ENCODE measurements at places on chromosomes 11 and 22.

GRCh38 chr11:26946257-26946716, 47.6 kb upstream of the FIBIN start:
- DNase-seq, result no peak

- no peak for DNase-seq
These were observed 303.0 kb upstream of the PITPNB start for GRCh38 chr22:28222052-28222451.

- no peak for DNase-seq
These were observed 22.9 kb downstream of the TUB start for GRCh38 chr11:8103909-8104308.

DNA sequence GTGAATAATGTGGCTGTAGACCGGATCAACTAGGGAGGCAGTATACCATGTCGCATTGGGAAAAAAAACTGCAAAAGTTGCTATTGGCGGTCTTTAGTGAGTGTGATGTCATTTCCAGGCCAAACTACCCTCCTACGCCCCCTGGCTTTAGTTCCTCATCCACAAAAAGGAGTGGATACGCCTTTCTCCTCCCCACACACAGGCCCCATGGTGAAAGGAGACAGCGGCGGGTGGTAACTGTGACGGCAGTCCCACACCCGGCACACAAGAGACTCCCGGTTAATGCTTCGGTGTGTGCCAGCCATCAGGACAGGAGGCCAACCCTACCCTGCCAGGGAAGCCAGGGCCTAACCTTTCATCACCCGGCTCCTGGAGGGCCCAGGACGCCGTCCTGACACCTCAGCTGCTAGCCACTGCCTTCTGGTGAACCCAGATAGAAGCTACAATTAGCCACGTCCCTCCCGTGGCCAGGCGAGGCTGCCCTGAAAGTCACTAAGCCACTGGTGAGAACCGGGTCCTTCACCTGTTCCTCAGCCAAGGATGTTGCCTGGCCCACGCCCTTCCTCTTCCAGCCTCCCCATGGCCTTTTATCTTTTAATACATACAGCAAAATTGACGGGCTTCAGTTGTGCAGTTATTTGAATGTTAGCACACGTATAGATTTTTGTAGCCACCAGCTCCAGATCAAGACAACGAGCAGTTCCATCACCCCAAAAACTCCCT, 10.8 kb downstream of the TP53I11 start:
- DNase-seq, result no peak

- no peak for DNase-seq
These were observed 940.3 kb downstream of the NTM start for GRCh38 chr11:132310390-132311375.

GRCh38 chr11:3942956-3943497, 87.6 kb downstream of the STIM1 start:
- DNase-seq, result no peak

GRCh38 chr11:93986716-93987115, 34.4 kb upstream of the HEPHL1 start:
- no peak for DNase-seq

- no peak for DNase-seq
These were observed 21.3 kb upstream of the KRTAP5-6 start for GRCh38 chr11:1675536-1676228.

- DNase-seq, result no peak
These were observed 43.4 kb downstream of the OTOG start for GRCh38 chr11:17590463-17590862.

DNA sequence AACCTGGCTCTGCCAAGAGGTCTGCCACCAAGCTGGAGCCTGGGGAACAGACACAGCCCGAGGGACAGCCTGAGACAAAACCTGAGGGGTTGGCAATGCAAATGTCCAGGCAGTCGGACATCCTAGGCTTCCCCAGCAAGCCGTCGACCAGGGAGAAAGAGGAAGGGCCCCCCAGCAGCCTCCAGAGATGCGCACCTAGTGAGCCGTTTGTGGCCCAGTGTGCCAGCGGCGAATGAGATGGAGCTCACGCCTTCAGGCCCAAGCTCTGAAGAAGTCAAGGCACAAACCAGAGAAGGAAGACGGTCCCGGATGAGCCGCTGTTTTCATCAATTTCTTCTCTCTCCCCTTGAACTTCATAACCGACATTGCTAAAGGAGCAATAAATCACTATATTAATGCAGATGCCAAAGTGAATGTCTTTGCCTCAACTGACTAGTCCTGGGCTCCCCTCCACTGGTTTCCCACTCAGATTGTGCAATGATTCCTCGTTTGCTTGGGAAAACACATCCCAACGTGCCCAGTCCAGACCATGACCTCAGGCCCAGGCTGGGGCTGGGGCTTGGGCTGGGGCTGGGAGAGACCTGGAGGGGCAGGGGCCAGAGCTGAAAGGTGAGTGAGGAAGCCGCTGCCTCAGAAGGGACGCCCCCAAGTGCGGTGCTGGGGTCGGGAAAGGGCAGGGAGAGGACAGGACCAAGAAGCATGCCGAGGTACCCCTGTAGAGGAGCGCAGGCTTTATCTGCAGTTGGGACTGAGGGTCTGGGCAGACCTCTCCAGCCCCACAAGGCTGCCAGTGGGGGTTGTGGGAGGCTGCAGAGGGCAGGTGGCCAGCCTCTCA, 3.5 kb upstream of the DGCR2 start:
- no peak for DNase-seq

DNA sequence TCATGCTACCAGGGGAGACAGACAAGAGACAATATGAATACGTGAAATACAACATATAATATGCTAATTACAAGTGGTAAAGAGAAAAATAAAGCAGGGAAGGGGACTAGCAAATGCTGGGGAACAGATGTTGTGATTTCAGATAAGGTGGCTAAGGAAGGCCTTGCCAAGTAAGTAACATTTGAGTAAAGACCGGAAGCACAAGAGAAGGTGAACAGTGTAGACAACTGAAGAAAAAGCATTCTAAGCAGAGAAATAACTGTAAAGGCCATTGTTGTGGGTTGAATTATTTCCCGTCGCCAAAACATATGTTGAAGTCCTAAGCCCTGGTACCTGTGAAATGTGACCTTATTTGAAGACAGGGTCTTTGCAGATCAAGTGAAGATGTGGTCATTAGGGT, 63.7 kb upstream of the EED start:
- no peak for DNase-seq

- DNase-seq, result no peak
These were observed 1.2 kb downstream of the DYNC2H1 start for GRCh38 chr11:103110391-103110790.

DNA sequence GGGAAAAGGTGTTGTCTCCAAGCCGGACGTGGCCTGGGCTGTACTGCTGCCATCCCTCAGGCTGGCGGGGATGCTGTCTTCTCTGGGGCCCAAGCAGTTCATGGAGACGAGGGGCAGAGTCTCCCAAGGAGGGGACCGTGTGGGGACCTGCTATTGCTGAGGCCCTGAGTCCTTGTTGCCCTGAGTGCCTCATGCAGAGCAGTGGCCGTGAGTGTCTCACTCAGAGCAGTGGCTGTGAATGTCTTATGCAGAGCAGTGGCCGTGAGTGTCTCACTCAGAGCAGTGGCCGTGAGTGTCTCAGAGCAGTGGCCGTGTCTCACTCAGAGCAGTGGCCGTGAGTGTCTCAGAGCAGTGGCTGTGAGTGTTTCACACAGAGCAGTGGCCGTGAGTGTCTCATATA, 54.7 kb downstream of the GRAMD4 start:
- DNase-seq, result no peak

DNA sequence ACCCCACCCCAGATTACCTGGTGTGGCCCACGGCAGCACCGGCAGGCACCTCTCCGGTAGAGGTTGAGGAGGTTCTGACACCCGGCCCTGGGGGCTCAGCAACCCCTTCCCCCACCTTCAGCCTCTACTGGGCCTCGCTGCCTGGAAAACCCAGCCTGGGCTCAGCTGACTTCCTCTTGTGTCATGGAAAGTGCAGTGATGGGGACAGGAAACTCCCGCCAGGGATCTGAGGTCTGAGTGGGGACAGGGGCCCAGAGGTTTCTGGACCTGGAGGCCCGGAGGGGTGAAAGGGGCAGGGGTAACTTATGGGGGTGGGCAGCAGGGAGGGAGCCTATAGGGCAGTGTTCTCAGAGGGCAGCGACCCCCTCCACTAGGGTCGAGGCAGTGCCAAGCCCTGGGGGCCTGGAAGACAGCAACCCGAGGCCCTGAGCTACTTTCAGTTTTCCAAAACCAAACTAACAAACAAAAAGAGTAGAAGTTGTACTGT, 10.0 kb upstream of the CD5 start:
- no peak for DNase-seq

GRCh38 chr11:76807206-76807875, 24.2 kb downstream of the TSKU start:
- DNase-seq, result no peak

- DNase-seq, result no peak
These were observed 16.3 kb upstream of the GPR83 start for GRCh38 chr11:94417386-94417987.

GRCh38 chr11:123184531-123184930, 10.5 kb downstream of the CLMP start:
- DNase-seq, result no peak

- no peak for DNase-seq
These were observed 323.9 kb downstream of the CADM1 start for GRCh38 chr11:115180272-115180671.

GRCh38 chr11:12524865-12525264, 147.5 kb downstream of the PARVA start:
- DNase-seq, result no peak

DNA sequence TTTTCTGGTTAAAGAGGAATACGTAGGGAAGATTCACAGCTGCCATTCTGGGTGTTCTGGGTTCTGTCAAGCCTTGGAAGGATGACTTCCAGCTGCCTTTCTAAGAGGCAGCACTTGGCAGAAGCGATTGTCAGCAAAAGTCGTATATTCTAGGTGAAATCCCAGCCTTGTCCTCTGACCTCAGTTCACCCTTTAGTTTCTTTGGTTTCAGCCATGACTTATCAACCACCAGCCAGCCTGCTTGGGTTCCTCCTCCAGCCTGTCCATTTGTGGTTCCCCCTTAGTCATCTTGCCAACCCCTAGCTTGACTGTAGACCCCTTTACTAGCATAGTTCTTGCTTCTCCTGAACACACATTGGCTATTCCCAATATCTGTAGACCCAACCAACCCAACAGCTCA, 102.3 kb upstream of the CD44 start:
- no peak for DNase-seq

GRCh38 chr11:62468577-62468976, 49.7 kb downstream of the SCGB1A1 start:
- no peak for DNase-seq

DNA sequence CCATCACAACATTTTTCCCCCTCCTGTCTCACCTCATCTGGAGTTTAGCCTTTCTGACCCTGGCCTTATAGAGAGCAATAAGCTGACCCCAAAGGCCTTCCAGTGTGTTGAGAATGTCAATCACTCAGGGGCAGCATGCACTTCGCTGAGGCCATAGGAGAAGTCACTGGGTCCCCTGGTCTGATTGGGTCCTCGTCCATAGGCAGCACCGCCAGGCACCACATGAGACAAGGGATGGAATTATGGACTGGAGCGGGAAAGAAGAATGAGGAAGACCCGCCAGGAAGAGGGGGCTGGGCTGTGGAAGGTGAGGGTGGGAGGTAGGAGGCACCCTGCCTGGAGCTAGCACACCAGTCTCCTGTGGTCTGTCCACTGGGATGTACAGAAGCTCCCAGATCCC, 72.9 kb downstream of the DSCAML1 start:
- DNase-seq, result no peak

- no peak for DNase-seq
These were observed 9.2 kb downstream of the RHBDD3 start for GRCh38 chr22:29258407-29259252.

- no peak for DNase-seq
These were observed 48.5 kb downstream of the GGTLC2 start for GRCh38 chr22:22692707-22693530.

GRCh38 chr11:43969543-43969942, 27.1 kb downstream of the C11orf96 start:
- no peak for DNase-seq

DNA sequence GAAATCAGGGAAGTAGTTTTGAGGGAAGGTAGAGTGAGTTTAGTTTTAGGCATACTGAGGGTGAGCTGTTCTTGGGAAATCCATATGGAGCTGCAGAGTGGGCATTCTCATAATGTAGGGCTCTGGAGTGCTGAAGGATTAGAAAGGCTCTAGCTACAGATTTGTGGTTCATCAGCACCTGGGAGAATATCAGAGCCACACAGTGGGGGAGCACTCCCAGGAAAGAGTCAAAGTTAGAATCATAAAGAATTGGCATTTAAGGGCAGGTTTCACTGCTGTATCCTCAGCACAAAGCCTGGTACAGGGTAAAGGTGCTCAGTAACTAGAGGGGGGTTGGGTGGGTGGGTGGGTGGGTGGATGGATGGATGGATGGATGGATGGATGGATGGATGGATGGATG, 52.5 kb downstream of the SLN start:
- DNase-seq, result no peak

GRCh38 chr11:35580397-35580781, 37.9 kb upstream of the FJX1 start:
- DNase-seq, result no peak

DNA sequence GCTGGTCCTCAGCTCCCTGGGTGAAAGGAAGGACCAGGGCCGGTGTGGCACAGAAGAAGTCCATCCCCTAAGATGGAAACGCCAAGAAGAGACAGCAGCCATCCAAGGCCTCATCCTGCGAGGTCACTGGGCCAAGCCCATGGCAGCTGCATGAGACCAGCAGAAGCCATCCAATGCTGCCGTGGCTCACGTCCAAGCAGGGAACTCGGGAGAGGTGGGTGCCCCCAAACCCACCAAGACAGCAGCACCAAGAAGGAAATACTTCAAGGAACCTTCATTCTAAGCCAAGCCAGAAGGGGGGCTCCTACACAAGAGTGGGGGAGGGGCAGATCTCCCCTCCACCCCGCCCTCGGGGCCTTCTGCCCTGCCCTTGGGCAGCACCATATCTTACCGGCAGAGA, 49.6 kb downstream of the IGSF9B start:
- no peak for DNase-seq

- DNase-seq, result peak; percentile 2
These were observed 134.6 kb downstream of the PGR start for GRCh38 chr11:100994966-100995365.

GRCh38 chr11:61536676-61537270, 28.2 kb downstream of the LRRC10B start:
- no peak for DNase-seq

GRCh38 chr11:94332814-94333213, 28.4 kb downstream of the IZUMO1R start:
- no peak for DNase-seq

- DNase-seq, result no peak
These were observed 17.8 kb upstream of the RCN1 start for GRCh38 chr11:32072872-32073643.

GRCh38 chr11:44938066-44938691, 12.5 kb downstream of the TP53I11 start:
- DNase-seq, result no peak

GRCh38 chr11:125431009-125431408, 65.1 kb downstream of the FEZ1 start:
- DNase-seq, result no peak

DNA sequence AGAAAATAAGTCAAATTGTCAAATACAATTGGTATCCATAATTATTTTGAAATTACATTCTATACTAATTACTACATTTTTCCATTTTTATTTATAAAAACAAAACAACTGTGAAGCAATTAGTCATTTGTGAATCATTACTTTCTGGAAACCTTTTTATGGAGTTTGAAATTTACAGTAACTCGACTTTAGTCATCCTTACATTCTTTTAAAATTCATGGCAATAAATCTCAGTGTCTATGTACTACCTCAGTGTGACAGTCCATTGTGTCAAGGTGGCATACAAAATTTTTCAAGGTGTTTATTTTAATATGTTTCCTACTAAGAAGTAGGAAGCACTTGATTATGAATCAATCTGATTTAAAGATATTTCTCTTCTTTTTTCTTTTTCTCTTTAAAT, 1949.4 kb upstream of the RAG2 start:
- no peak for DNase-seq
